Foreskin melanocyte (primary cell): ENCODE measurements at places on chromosomes 1 and 21.

DNA sequence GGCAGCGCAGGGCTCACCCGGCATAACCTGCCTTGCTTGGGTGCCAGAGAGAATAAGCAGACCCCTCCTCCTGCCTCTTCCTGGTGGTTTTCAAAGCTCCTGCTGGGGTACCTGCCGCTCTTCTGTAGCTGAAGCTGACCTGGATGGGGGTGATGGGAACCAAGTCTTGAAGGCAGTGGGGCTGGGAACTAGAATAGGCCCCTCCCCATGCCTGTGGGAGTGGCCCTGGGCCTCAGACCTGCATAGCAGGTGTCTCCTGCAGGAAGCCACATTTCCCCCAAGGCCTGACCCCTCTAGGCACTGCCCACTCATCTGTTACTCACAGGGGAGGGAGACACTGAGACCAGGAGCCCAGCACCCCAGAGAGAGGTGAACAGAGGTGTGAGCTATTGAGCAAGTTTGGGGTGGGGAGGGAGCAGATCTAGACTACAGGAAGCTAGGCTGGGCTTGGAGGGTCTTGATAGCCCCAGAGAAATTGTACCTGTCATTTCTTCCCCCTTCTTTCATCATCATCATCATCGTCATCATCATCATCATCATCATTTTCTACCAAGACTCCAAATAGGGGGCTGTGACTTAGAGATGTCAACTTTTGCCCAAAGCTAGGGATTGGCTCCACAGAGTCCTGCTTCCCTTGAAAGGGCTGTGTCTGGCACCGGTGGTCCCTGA is 10.1 kb downstream of the PADI1 start:
- no peak for DNase-seq

DNA sequence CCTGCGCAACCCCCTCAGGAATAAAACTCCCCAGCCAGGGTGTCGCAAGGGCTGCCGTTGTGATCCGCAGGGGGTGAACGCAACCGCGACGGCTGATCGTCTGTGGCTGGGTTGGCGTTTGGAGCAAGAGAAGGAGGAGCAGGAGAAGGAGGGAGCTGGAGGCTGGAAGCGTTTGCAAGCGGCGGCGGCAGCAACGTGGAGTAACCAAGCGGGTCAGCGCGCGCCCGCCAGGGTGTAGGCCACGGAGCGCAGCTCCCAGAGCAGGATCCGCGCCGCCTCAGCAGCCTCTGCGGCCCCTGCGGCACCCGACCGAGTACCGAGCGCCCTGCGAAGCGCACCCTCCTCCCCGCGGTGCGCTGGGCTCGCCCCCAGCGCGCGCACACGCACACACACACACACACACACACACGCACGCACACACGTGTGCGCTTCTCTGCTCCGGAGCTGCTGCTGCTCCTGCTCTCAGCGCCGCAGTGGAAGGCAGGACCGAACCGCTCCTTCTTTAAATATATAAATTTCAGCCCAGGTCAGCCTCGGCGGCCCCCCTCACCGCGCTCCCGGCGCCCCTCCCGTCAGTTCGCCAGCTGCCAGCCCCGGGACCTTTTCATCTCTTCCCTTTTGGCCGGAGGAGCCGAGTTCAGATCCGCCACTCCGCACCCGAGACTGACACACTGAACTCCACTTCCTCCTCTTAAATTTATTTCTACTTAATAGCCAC is 696 bp downstream of the TGFB2 start:
- no peak for DNase-seq

GRCh38 chr1:92310185-92310597 is 11.3 kb downstream of the RPAP2 start:
- no peak for DNase-seq

DNA sequence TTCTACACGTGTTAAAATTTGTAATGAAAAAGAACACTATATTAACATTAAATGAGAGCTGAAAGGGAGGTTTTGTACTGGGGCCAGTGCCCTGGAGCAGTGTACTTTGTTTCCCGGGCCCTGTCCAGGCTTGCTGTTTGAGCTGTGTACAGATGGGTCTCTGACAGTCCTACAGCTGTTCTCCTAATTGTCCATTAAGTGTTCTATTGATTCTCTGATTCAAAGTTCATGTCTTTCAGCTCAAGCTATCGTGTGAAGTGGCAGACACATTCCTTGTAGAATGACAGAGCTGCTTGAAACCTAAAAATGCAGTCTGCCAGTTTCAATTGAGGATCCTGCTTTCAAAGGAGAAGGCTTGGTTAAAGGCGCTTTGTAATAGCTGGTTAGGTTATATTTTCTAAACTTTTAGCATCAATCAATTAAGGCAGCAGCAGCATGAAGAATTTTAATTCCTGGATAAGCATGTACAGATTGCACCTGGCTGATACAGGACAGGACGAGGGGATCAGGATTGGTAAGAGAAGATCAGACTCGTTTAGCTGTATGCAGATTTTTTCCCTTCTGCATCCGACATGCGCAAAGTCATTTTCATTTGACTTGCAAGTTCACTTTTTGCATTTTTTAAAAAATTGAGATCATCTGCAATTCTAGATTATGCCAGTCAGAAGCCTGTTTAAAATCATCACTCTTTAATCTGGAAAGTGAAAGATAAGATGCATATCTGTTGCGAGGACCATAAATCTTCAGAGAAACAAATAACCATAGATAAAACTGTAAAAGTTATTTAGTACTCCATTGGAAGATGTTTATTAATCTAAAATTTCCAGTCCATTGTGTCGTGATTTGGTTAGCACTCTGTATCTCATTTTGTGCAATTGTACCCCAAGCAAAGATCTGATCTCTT is 98.5 kb downstream of the ATG4C start:
- peak; percentile 91 for DNase-seq

GRCh38 chr1:17735348-17735747 is 19.8 kb upstream of the ACTL8 start:
- DNase-seq, result no peak

GRCh38 chr1:207810173-207810572 is 58.3 kb downstream of the CD46 start:
- DNase-seq, result no peak

DNA sequence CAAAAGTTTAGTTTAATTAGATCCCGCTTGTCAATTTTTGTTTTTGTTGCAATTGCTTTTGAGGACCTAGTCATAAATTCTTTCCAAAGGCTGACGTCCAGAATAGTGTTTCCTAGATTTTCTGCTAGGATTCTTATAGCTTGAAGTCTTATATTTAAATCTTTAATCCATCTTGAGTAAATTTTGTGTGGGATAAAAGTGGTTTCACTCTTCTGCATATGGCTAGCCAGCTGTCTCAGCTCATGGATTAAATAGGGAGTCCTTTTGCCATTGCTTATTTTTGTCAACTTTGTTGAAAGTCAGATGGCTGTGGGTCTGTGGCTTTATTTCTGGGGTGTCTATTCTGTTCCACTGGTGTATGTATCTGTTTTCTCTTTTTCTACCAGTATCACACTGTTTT is 801.3 kb upstream of the ADGRL4 start:
- DNase-seq, result no peak

GRCh38 chr1:85571181-85571759 is 9.3 kb upstream of the CCN1 start:
- no peak for DNase-seq

DNA sequence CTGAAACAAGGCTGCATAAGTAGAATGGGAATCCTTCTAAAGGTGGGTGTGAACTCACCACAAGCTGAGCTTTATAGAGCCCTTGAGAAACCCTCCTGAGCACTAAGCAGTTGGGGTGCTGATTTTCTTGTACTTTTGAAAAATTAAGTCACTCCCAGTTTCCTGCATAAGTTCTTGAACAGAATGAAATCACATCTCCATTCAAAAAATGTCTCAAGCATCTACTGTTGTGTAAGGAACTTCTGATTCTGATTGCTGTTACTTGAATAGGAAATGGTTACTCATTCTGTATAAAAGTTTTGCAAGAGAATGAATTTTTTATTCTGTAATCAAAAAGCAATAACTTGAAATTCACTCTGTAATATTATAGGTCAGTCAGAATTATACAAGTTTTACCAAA is 50.8 kb upstream of the WNT2B start:
- no peak for DNase-seq

- DNase-seq, result no peak
These were observed 2.9 kb upstream of the INAVA start for GRCh38 chr1:200891774-200892157.

DNA sequence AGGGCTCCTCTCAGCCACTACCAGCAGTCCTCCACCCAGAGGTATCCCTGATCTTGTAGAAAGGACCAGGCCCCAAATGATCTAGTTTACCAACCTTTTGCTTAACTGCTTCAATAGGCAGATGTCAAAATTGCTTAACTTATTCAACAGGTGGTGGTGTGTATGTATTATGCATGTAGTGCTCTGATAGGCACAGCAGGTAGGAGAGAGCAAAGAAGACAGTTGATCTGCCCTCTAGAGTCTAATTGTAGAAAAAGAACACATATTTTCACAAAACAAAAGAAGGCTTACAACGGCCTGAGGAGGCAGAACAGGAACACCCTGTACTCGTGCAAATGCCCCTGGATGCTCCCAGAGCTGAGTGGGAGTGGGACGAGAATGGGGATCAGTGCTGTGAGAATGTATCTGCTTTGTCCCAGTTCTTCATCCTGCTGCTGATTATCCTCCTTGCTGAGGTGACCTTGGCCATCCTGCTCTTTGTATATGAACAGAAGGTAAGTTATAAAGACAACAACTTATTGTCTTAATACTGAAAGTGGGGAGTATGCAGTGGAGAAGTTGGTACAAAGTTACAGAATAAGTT is 21.1 kb downstream of the CD53 start:
- DNase-seq, result no peak

GRCh38 chr1:212678456-212679410 is 20.9 kb downstream of the BATF3 start:
- no peak for DNase-seq

DNA sequence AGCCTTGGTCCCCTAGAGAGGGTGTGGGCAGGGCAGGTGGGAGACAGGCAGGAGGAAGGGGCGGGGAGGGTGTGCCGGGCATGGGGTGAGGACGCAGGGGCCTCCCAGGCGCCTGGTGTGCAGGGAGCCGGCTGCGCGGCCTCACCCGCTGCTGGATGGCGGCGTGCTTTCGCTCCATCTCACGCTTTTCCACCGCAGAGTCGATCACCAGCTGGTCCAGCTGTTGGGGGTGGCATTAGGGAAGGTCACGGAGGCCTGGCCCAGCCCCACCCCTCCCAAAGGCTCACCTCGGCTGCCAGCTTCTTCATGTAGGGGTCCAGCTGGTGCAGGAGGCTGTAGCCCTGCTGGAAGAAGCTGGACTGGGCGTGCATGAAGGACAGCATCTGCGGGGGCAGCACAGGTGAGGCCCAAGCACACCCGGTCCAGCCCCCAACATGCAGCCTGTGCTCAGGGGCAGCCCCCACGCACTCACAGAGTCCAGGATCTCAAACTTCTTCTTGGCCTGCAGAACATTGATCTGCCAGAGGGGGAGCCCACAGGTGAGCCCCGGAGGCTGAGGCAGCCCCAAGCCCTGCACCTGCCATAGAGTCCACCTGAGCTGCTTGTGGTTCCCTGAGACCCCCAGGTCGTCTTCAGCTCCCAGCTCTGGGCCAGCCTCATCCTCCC is 7.9 kb downstream of the ACAP3 start:
- no peak for DNase-seq

GRCh38 chr1:162062542-162063015 is 6.9 kb upstream of the NOS1AP start:
- no peak for DNase-seq

- no peak for DNase-seq
These were observed 23.7 kb upstream of the IL20 start for GRCh38 chr1:206841609-206842323.
